Nephron progenitor cell (in vitro differentiated cells): ENCODE measurements at places on chromosomes 13 and 19.

GRCh38 chr13:110274687-110275086 is 32.3 kb downstream of the COL4A1 start:
- DNase-seq = no peak

DNA sequence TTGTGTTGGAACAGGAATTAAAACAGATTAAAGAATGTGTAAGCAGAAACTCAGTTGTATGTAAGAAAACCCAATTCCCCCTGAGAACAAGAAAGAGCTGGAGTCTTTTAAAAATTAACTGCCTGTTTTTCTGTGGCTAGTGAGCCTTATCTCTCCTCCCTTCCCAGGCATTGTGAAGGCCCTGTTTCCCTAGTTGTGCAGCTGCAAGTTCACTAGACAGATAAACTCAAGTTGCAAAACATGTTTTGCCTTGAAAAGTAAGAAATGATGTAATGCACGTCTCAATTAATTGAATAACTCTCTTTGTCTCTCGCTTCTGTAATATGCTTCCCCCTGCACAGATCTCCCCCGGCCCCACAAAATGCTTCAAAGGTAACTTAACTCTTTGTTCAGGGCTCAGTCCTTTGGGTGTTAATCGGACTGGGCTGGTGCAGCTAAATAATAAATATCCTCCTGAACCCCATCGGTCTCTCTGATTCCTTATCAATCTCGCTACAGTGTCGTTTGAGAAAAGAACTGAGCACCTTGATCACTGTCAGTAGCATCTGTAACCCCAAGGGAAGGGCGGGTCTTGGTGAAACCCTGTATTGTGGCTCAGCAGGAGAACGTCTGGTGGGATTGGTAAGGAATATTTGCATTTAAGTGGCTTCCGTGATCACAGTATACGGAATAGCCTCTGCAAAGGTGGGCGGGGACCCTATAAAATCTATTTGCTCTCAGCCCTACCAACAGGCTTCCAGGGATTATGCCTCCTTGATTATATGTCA is 1.6 kb upstream of the ZNF556 start:
- no peak for DNase-seq

DNA sequence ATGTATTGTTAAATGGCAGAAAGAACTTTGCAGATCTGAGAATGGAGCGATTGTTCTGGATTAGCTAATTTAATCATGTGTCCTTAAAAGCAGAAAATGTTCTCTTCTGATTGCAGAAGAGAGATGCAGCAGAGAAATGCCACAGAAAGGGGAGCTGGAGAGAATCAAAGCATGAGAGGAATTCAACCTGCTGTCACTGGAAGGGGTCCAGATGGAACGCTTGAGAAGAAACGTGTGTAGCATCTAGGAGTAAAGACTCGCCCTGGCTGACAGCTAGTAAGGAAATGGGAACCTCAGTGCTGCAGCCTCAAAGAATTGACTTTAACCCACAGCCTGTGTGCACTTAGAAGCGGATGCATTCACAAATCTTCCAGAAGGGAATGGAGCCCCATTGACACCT is 502.8 kb downstream of the KLF12 start:
- DNase-seq = no peak

DNA sequence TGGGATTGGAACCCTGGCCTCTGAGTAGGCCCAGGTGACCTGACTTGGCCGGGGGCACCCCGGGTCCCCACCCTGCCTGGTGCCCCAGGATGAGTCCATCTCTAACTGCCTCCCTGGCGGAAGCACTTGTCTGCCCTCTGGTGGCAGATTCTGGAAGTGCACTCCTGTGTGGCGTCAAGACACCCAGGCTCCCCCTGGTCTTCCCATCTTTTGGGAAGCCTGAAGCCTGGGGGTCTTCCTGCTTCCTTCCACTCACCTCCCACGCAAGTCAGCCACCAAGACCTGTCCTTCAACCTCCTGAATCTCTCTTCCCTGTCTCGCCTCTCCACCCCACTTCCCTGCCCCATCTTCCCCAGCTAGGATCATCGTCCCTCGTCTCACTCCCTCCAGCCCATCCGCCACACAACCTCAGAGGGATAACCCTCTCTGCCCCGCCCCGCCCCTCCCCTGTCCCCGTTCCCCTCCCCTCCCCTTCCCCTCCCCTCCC is 7.4 kb downstream of the RABAC1 start:
- DNase-seq = peak; percentile 94

- no peak for DNase-seq
These were observed 3.0 kb downstream of the TRPM4 start for GRCh38 chr19:49160450-49161189.

GRCh38 chr19:50657712-50658440 is 8.6 kb downstream of the C19orf81 start:
- peak; percentile 100 for DNase-seq

- no peak for DNase-seq
These were observed 3.6 kb upstream of the HAMP start for GRCh38 chr19:35278578-35279284.

- peak; percentile 59 for DNase-seq
These were observed 3.3 kb downstream of the LYL1 start for GRCh38 chr19:13099073-13099999.

- no peak for DNase-seq
These were observed 32.6 kb upstream of the SLC46A3 start for GRCh38 chr13:28751175-28751960.

DNA sequence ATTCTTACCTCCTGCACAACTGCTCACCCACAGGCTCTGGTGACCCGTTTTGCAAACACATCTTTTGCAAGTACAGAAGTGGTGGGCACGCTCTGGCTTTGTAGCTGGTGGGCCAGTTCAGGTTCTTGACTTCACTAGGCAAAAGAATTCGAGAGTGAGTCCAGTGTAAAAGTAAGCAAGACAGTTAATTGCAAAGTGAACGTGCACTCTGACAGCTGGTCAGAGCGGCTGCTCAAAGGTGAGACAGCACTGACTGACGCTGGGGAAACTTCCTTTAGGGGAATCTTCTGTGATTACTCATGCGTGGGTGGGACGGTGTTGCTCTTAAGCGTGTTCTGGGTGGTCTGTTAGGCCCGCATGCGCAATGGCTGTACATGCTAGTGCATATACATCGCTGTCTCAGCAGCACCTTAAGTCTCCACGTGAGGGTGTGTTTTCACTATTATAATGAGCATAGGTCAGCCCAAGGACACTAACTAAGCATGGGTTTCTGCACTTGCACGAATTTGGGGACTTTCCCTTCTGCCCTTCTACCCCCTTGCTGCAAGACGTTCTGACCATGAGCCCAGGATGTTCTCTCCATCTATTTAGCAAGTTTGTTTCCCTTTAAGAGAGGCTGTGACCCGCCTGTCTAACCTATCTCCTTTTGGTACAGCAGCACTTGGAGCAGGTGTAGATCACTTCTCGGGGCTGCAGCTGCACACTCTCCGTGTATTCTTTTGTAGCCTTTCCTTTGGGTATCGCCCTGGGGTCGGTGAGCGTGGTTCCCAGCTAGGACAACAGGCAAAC is 30.2 kb upstream of the CD33 start:
- no peak for DNase-seq
